ENCODE measurements at places on chromosomes 16 and 17.

- DNase-seq = no peak
These were observed 8.1 kb downstream of the CTRL start for GRCh38 chr16:67923414-67924116.

- DNase-seq = peak; percentile 66
These were observed 16.1 kb upstream of the HOXB9 start for GRCh38 chr17:48642059-48642842.

DNA sequence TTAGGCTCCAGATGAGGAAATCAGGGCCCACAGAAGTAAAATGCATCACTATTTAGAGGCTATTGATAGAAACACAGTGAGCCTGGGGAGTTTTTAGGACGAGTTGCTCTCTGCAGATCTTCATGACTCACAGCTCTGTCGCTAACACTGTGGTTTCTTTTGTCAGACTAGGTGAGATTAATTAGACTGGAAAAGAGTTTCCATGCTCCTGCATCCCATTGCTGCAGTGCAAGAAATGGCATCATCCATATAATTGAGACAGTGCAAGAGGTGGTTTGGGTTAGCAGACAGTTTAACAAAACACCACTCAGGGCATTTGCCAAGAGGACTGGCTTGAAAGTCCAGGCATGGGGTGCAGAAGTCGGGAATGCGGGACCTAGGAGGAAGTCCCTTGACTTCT, 198.8 kb upstream of the CACNG5 start:
- DNase-seq = no peak

DNA sequence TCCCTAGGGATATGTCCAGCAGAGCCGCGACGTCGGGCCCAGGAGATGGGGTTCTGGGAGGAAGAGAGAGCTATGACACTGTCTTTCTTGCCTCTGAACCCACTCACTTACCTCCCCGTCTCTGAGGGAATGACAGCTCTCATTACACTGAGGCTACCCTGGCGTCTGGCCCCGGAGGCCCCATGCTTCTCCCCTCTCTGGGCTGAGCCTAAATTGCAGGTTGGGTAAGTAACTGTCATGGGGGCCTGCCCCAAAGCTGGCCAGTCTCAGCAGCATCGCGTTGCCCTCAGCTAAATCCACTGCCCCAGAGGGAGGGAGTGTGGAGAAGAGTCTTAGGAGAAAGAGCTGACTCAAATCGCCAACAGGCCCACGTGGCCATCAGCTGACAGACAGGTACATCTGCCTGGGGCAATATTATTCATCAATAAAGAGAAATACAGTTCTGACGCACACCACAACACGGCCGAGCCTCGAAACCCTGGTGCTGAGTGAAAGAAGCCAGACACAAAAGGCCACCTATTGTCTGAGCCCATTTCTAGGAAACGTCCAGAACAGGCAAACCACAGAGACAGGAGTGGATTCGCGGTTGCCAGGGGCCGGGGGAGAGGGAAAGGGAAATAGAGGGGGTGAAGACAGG, 156.4 kb downstream of the C16orf95 start:
- DNase-seq = no peak

DNA sequence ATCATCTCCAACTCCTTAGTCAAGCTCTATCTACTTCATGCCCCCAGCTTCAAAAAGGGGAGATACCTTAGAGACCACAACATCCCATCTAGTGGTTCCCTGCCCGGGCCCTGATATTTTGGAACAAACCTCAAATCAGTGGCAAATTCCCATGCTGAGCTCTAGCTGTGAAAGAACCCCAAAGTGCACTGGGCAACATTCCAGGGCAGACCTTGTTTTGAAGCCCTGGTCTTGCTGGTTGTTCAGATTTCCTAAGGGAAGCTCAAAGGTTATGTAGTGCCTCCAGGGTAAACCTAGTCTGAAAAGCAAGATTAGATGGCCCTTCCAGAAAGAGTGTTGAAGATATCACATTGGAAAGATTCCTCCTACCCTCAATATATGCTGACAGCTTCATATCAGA, 16.3 kb downstream of the FAM117A start:
- DNase-seq = no peak

- no peak for DNase-seq
These were observed 9.5 kb downstream of the ZNF771 start for GRCh38 chr16:30416624-30417528.

- DNase-seq = no peak
These were observed 206.3 kb upstream of the FOXF1 start for GRCh38 chr16:86303787-86304678.

DNA sequence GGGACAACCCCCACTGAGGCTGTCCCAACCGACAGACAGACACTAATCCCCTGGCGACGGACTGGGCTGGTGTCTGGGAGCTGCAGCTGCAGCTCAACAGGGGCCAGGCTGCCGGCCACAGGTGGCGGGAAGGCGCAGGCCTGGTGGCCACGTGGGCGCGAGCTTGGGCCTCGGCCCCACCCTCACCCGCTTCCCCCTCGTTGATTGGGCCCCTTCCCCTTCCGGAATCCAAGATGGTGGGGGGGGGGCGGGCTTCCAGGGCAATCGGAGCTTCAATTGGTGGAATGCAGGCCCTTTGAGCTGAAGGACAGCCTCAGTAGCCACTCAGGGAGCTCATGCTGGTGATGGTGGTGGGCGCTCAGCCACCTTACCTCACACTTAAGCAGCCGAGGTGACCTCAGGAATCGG, 8.7 kb upstream of the TBX4 start:
- DNase-seq = peak; percentile 68

- no peak for DNase-seq
These were observed 17.1 kb upstream of the ALOX15B start for GRCh38 chr17:8021565-8022359.

DNA sequence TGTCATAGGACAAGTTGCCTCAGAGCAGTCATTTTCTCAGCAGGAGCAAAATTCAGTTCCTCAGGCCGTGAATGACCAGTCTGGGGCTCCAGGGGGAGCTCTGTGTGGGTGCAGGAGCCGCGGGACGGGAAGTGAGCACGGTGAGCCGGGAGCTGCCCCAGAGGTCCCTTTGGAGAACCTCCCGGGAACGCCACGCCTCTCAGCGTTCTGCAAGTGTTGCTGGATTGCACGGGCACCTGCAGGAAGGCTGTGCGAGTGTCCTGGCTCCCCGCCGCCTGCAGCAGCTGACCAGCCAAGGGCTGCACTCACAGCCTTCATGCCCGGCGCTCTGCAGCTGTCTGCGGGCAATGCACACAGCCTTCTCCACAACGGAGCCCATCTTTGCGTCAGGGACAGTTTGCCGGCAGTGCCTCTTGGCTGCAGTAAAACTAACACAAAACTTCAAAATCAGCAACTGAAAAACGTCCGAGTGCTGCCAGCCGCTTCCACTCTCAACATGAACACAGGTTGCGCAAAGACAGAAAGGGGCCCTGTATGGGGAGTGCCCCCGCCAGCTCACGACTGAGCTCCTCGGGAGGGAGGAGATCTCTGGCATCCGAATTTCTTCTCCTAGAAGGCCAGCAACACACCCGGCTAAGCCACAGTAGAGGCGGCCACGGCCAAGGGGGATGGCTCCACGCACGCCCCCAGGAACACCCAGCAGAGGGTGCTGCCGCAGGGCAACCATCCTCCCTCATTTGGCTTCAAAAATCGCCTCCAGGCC, 16.0 kb downstream of the NDUFAF8 start:
- DNase-seq = peak; percentile 82

DNA sequence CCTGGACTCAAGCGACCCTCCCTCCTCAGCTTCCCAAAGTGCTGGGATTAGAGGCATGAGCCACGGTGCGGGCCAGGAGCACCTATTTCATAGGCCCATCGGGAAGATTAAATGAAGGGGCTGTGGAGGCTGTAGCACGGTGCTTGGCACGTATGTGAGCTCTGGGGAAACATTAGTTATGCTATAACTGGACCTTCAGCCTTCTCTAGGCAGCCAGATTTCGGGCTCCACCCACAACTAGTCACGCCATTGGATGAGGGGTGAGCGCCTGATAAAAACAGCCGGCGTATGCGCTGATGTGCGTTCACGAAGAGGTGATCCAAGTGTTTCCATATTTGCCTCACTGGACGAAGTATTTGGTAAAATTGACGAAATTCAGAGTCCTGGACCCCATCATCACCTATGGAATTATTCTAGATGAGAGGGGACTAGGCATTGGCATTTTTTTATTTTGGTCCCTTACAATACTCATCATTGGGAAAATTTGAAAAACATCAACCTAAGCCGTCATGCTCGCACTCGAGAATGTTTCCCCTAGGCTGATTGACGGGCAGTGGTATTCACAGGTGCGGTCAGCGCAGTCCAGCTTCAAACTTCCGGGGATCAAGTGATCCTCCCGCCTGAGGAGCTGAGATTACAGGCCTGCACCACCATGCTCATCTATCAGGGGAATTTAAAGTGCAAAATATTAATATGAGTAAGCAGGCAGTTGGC, 1.8 kb upstream of the ANKRD11 start:
- no peak for DNase-seq

- DNase-seq = no peak
These were observed 464 bp upstream of the MRM1 start for GRCh38 chr17:36600936-36601302.

DNA sequence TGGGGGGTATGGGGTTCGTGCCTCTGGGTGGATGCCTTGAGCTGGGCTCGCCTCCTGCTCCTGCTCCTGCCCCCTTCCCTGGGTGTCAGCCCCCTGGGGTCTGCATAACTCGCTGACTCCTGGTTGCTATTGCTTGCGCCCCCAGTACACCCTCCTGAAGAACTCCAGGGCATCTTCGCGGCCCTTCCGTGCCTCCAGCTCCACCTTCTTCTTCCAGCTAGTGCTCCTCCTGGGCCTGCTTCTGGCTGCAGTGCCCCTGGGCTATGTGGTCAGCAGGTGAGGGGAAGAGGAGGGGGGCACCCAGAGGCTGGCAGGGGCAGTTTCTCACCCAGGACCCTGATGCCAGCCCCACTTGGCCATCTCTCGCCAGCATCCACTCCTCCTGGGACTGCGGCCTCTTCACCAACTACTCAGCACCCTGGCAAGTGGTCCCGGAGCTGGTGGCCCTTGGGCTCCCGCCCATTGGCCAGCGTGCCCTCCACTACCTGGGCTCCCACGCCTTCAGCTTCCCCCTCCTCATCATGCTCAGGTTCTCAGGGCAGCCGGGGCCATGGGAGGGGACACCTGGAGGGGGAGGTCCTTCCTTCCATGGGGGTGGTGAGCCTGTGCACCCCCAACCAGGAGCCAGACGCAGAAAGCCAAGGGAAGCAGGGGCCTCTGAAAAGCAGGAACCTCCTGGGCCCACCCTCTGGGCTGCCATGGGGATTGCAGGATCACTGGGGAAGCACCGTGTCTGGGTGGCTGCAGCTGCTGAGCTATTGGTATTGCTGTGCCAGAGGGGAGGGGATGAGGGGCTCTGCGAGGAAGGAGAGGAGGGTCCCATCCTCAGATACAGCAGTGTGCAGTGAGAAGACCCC, 7.8 kb upstream of the C17orf99 start:
- no peak for DNase-seq

DNA sequence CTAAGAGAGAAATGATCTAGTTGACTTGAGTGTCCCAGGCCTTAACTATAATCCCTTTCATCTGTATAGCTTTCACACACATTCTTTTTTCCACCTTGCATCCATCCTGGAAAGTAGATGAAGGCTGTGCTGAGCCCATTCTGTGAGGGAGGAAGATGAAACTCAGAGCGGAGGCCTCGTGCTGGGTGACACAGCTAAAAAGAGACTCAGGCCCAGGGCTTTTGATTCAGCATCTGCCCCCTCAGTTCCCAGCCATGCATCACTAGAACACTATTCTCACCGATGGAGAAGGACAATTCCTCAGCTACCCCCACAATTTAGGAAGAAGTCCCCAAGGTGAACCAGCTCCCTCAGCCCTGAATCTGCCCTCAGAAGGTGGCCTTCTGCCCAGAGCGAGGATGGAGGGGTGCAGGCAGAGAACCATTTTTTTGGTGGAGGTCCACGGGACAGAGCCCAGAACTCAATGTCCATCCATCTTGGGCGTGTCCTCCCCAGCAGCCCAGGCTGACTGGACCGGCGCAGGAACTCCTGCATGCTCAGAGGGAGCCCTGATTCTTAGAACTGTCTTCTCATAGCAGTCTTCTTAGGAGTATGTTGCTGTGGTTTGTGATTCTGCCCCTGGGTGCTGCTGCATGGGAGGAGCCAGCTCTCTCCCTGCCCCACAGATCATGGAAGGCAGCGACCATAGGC, 5.8 kb upstream of the MYCBPAP start:
- DNase-seq = no peak

- DNase-seq = no peak
These were observed 2.0 kb downstream of the POLR2C start for GRCh38 chr16:57464523-57464922.

- no peak for DNase-seq
These were observed 4.7 kb downstream of the DUSP14 start for GRCh38 chr17:37494401-37494831.

GRCh38 chr17:34257299-34257985, 2.4 kb downstream of the CCL2 start:
- DNase-seq = no peak

DNA sequence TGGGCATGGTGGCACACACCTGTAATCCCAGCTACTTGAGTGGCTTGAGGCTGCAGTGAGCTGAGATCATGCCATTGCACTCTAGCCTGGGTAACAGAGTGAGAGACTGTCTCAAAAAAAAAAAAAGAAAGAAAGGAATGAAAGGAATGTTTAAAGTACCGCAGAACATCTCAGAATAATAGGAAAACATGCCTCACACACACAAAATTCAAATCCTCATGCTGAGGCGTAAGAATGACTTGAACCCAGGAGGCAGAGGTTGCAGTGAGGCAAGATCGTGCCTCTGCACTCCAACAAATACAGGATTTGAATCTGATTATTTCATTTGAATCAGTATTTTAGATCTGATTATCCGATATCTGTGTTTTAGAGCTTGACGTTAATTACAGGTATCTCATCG, 21.3 kb upstream of the GAA start:
- DNase-seq = no peak

Measured in iPS-NIHi11 (cell line).